ENCODE measurements at places on chromosomes 3 and 15.
A peak's percentile ranks its signal among the peaks of the same experiment; 100 is the strongest.

- DNase-seq: no peak
These were observed 408.2 kb upstream of the THBS1 start for GRCh38 chr15:39172380-39173281.

DNA sequence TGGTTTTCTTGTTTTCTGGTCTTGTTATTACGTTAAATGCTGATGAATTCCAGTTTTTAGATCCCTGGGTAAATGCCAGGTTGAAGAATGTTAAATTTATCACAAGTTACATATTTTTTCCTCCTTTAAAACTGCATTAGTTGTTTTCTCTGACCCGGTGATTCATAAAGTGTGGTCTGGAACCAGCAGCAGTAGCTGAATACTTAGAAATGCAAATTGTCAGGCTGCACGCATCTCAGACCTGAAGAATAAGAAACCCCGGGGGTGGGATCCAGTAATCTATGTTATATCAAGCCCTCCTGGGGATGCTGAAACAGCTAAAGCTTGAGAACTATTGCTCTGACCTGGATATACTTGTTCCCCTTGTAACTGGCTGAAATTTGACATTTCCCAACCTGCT lies 69.1 kb downstream of the PEX5L start:
- peak; percentile 67 for DNase-seq

GRCh38 chr3:37138816-37139215 lies 35.6 kb downstream of the LRRFIP2 start:
- no peak for DNase-seq

DNA sequence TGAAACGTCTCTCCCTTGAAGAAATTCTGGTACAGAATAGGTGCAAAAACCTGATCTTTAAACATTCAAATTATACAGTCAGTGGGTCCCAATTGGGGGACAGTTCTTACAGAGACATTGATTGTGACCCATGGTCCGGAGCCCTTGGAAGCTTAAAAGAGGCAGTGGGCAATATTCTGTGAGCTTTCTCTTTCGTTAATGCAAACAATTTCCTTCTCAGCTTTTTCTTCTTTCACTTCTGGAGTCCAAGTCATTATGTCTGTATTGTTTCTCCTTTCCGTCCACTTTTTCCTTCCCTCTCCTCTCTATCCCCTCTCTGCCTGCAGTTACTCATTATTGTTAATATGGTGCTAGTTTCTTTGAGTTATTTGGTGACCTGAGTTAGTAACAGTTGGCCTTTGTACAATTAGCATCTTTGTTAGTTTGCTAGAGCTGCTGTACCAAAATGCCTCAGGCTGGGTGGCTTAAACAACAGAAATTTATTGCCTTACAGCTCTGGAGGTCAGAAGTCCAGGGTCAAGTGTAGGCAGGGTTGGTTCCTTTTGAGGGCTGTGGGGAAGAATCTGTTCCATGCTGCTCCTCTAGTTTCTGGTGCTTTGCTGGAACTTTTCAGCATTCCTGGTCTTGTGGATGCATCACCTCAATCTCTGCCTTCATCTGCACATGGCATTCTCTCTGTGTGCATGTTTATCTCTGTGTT lies 102.6 kb downstream of the GMPS start:
- DNase-seq: no peak

GRCh38 chr15:76293361-76293760 lies 17.9 kb downstream of the ETFA start:
- peak; percentile 33 for DNase-seq

- DNase-seq: no peak
These were observed 208.7 kb upstream of the CDIN1 start for GRCh38 chr15:36370731-36371112.

- DNase-seq: no peak
These were observed 876 bp downstream of the PLSCR1 start for GRCh38 chr3:146543461-146544001.

GRCh38 chr3:64290864-64291263 lies 65.6 kb upstream of the PRICKLE2 start:
- DNase-seq: no peak

DNA sequence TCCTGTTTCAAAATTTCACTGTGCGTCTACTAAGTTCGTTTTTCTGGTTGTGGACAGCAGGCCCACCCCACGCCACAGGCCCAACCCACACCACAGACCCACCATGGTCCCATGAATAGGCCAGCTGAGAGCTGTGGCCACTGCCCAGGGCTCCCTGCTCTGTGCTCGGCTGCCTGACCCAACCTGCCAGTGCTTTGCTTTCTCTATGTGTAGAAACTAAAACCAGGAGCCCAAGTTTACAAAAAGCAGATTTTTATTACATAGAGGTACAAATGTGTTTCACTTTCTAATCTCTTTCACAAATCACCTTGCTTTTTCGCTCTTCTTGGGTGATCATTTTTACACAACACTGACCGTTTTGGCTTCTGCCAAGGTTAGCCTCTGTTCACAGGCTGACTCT lies 69.1 kb downstream of the HERC2 start:
- DNase-seq: no peak

DNA sequence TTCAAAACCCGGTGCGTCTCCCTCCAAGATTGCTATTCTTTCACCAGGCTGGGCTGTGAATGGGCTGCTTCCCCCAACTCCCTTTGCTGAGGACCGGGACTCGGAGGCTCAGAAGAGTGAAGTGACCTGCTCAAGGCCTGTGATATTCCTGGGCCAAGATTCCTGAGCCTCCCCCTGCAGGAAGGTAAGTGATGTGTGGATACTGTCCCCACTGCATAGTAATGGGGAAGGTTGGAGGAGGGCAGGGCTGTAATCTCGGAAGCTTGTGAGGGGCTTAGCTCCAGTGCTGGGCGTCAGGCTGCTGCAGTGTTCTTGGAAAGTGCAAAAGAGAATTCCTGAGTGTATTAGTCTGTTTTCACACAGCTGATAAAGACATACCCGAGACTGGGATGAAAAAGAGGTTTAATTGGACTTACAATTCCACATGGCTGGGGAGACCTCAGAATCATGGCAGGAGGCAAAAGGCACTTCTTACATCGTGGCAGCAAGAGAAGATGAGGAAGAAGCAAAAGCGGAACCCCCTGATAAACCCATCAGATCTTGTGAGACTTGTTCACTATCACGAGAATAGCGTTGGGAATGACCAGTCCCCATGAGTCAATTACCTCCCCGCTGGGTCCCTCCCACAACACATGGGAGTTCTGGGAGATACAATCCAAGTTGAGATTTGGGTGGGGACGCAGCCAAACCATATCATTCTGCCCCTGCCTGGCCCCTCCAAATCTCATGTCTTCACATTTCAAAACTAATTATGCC lies 67.6 kb downstream of the EFCAB12 start:
- no peak for DNase-seq

GRCh38 chr3:118955914-118956556 lies 78.6 kb downstream of the IGSF11 start:
- peak; percentile 39 for DNase-seq

DNA sequence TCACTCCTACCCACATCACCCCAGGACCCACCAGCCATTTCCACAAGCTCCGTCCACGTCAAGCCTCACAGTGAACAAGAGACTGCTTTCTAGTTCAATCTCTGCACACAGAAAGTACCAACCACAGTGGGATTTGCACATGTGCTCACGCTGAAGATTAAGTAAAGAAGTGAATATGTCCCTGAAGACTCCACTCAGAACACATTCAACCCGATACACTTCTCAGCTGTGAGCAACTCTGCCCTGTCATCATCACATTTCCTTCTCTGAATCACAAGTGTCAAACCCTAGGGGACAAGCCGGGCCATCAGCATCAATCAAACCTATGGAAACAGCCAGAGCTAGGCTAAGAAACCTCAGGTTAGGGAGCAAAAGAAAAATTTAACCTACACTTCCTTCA lies 1.9 kb downstream of the STIMATE start:
- DNase-seq: peak; percentile 87

DNA sequence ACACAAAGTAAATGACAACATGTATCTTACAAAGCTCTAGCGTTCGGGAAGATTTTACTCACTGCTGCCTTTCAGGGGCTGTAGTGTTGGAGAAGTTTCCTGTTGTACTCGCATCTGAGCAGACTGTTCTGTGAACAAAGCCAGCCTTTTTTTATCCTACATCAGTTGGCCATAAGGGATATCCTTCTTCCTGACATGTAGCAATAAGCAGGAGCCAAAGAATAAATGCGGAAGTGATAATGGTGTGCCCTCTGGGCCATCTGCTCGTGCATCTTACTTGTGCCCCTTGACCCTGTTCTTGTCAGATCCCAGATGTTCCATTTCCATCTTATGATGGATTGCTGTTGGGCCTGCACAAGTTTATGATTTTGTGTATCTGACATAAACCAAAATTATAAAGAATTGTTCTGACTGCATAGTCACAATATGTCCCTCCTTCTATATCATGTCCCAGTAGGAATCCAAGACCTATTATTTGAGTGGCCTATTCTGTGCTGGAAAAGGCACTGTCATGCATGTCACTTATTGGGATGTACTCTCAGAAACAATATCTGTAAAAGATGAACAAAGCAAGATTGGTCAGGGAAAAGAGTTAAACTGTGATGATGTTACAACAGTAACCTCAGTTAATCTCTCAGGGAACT lies 631.3 kb downstream of the NSUN3 start:
- no peak for DNase-seq

DNA sequence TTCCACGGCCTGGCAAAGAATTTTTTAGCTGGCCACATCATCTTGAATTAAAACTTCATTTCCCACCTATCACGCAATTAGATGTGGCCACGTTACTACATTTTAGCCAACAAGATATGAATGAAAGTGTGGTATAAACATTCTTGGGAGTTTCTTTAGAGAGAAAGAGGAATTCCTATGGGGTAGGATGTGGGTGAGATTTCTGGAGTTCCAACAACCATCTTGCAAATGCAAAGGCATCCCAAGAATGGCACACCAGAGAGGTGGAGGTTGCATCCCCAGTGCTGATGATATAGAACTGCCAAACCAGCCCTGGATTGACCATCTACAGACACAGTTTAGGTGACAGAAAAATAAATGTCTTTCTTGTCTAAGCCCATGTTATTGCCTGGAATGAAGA lies 66.3 kb upstream of the AKAP13 start:
- DNase-seq: no peak

- no peak for DNase-seq
These were observed 4.2 kb upstream of the TLR9 start for GRCh38 chr3:52229656-52230055.

- no peak for DNase-seq
These were observed 55.3 kb upstream of the KIF23 start for GRCh38 chr15:69358850-69359249.

GRCh38 chr15:66573348-66573718 lies 7.5 kb upstream of the LCTL start:
- no peak for DNase-seq

DNA sequence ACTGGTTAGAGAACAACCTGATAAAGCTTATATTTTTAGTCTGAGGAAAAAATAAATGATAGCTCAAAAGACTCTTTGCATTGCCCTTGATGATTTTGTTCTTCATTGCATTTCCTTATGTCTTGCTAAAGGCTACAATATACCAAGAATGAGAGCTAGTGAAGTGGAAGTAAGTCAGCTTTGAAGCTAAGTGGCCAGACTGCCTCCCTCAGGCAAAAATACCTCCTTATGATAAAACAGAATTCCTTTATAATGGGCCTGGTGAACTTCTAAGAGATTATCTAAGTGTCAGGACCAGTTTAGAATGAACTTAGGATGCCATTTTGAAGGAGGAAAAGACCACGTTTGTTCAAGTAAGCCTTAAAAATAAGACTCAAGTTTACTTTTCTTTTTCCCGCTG lies 678.4 kb downstream of the ROBO2 start:
- DNase-seq: no peak

DNA sequence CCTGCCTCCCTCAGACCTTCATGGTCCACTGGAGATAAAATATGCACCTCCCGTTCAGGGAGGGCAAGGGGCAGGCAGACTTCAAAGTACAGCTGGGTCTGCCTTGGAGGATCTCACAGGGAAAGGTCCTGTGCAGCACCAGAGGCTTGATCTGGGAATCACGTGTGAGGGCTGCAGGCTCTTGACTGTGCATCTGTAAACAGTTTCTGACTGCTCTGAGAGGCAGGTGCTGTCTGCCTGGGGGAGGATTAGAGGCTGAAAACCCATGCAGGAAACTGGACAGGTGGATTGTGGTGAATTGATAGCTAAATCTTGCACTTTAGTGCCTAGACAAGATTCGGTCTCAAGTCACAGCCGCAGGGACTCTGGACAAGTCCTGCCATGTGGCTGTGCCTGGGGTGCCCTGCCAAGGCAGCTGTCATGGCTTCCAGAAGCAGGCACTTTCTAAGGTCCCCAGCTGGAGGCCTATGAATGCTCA lies 239.3 kb downstream of the EPHB1 start:
- DNase-seq: no peak

GRCh38 chr3:67704322-67704721 lies 49.9 kb upstream of the SUCLG2 start:
- DNase-seq: no peak

DNA sequence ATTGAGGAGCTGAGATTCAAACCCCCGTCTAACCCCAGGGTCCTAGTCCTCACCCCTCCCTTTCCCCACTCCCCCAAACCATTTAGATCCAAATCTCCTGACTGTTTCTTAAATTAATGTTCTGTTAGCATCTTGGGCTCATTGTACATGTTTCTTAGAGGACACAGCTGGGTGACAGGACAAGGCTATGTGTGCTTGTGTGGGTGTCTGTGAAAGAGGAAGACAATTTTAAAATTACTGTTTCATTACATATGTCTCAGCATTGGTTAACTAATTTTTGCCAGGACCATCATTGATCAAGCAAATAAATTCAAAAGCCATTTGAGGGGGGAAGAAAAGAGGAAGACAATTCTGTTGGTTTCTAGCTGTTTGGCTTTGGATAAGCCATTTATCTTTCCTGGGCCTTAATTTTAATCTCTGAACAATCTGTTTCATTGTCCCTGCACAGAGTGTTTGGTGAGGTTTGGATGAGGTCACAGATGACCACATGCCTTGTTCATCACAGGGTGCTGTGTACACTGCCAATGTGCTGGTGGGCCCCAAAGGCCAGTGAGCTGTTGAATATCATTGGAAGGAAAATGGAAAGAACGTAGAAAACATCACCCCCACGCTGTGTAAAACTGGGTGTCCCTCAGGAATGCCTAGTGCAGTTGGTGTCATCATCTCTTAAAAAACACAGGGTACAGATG lies 51.9 kb downstream of the RPLP1 start:
- no peak for DNase-seq

GRCh38 chr3:24145981-24146822 lies 201.1 kb downstream of the NR1D2 start:
- no peak for DNase-seq

- peak; percentile 20 for DNase-seq
These were observed 45.2 kb downstream of the CMC1 start for GRCh38 chr3:28286595-28286994.

DNA sequence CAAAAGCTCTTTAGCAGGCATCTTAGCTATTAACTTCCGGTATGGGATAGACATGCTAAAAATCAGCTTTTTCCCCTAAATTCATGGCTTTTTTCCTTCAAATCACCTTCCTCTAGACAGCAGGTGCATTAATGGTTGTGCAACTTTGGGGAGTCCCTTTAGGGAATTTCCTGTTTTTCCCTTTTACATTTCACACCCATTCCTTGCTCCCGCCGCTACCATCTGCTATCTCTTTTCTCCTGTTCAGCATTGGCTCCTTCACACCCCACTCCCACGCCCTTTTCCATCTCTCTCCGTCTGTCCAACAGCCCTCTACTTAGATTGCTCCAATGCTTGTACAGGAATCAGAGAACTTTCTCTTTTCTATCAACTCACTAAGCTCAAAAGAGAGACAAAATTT lies 43.4 kb downstream of the FEZF2 start:
- no peak for DNase-seq

- DNase-seq: no peak
These were observed 120.0 kb upstream of the CTDSPL start for GRCh38 chr3:37741644-37742043.

- no peak for DNase-seq
These were observed 114.4 kb downstream of the ATG7 start for GRCh38 chr3:11386465-11387113.

- DNase-seq: no peak
These were observed 42.8 kb upstream of the SMAD3 start for GRCh38 chr15:67022587-67023105.

Data from activated CD4-positive, alpha-beta T cell treated with anti-CD3 and anti-CD28 coated beads, Interleukin-2, amount 50 U/mL, for 16 hours (primary cell).